ENCODE measurements at places on chromosomes 4 and X.

GRCh38 chr4:72330381-72330780 lies 238.6 kb downstream of the ADAMTS3 start:
- no peak for DNase-seq

GRCh38 chrX:53155512-53156206 lies 61.7 kb downstream of the KANTR start:
- DNase-seq = peak; percentile 7

- DNase-seq = no peak
Measured at GRCh38 chr4:173685831-173686210, 155.8 kb upstream of the HAND2 start.

DNA sequence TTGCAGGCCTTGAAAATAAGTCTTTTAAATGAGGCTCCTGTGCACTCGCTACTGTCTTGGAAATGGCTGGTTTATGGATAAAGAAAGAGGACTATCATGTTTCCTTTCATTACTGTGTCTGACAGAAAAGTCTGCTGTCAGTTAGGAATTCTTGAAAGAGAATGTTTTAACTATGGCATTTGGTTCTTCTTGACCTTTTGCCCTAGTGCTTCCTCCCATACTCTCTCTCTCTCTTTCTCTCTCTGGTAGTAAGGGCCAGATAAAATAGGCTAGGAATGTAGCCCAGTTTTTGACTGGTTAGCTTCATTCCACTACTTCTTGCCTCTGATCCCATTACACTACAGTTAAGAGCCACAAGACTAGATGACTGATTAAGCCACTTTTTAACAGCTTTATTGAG lies 29.8 kb downstream of the YY2 start:
- no peak for DNase-seq

DNA sequence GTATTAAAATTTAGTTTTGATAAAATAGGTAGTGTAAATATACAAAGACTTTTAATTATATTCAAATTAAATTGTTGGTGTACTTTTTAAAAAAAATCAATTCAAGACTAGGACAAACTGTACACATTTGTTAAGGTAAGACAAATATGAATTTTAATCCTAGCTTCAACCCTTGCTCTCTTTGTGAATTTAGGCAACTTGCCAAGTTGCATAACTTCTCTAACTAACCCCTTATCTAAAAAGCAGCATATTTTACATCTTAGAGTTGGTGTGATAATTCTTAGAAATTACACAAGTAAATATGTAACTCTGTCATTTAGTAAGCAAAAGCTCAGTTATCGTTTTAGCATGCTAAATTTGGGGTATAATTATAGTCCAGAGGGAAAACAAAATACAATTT lies 78.1 kb upstream of the FSTL5 start:
- DNase-seq = peak; percentile 61

DNA sequence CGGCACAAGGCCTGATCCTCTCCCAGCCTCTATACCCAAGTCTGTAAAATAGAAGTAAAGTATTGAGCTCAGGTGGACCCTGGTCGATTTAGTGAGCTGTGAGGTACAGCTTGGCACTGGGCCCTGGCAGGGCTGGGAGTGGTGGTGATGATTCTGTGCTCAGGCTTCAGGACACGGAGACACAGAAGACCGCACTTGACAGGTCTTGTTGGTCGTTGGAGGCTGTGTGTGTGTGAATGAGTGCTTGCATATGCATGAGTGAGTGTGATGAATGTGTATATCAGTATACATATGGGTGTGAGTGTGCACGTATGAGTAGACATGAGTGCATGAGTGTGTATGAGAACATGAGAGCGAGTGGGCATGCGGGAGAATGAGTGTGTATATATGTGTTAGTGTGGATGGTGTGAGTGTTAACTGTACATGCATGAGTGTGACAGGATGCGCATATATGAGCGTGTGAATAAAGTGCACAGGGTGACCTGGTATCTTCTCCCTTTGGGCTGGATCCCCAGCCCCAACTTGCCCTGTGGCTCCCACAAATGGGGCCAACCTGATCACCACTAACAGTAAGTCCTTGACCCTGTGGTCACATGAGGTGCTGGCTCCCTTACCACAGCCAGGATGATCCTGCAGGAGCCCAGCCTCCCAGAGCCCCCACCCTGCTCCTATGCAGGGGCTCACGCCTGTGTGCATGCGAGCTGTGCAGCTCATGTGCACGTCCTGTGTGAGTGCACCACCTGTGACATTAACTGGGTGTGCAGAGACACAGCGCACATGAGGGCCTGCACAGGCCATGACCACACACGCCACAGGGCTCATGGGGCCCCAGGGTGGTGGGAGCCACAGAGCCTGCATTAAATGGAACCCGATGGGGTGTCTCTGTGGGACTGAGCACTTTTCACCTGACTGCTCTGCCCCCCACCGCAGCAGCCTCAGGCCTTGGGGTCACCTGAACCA lies 20.8 kb downstream of the SH3BP2 start:
- DNase-seq = no peak

- no peak for DNase-seq
Measured at GRCh38 chr4:26824667-26825066, 36.0 kb upstream of the STIM2 start.

DNA sequence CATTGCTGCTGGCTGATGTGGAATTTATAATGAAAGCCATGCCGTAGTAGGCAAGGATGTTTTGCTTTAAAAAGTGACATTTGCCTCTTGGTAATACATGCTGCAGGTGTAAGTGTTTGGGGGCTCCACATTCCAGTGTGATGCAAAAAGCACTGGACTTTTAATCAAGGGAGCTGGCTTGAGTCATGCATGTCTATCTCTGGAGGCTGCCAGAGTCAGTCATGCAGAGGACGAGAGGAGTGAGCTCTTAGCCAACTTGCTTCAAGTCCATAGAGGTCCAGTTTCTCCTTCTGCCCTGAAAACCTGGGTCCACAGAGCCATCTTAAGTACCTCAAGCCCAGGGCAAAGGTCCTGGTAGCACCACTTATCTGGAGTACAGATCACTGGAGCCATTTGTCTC lies 11.6 kb upstream of the CXCL13 start:
- no peak for DNase-seq

- peak; percentile 35 for DNase-seq
Measured at GRCh38 chrX:71996136-71996535, 85.5 kb downstream of the NHSL2 start.

DNA sequence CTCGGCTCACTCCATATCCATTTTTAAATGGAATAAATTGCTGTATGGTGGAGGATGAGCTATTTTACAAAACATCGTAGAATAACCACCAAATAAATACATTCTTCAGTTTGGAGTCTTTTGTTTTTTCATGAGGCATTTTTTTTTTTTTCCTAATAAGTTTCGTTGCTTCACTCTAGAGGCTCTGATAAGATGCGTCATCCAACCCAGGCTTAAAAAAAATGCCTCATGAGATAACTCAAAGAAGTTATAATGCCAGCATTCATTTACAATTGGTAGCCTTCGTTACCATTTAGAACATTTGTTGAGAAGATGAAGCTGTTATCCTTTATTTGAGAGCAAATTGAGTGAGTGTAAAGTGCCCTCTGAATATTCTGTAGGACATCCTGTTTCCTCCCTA lies 172.2 kb upstream of the CENPE start:
- DNase-seq = no peak

DNA sequence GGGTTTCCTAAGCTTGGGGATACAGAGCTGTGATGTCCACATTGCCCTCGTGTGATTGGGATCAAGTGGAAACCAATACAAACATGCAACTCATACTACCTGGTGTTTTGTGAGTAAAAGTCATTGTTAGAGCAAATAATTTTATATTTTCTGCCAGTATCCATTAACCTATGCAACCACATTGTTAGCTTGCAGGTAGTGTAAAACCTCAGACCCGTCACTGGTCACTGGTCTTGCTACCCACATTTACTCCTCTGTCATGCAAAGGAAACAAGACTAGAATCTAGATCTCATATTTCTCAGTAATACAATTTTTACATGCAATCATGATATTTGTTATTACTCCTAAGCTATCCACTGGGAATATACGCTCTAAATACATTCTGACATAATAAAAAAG lies 324.3 kb upstream of the NDST4 start:
- no peak for DNase-seq

DNA sequence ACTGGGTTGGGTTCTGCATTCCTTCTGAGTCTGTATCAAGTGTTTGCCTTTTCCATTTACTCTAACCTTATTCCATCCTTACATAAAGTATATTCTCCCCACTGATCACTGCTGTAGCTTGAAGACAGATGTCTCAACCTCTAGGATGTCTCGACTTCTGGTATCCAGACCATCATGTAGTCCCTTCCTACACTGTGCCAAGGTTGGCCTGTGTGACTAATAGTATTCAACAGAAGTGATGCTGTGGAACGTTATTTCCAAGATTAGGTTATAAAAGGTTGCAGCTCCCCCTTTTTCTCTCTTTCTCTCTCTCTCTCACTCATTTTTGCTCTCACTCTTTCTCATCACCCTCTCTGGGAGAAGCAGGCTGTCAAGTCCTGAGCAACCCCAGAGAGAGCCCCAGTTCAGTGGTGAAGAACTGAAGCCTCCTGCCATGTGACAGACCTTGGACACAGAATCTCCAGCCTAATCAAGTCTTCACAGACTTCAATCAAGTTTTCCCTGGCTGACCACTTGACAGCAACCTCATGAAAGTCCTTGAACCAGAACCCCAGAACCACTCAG lies 75.4 kb downstream of the PRDM5 start:
- DNase-seq = no peak

DNA sequence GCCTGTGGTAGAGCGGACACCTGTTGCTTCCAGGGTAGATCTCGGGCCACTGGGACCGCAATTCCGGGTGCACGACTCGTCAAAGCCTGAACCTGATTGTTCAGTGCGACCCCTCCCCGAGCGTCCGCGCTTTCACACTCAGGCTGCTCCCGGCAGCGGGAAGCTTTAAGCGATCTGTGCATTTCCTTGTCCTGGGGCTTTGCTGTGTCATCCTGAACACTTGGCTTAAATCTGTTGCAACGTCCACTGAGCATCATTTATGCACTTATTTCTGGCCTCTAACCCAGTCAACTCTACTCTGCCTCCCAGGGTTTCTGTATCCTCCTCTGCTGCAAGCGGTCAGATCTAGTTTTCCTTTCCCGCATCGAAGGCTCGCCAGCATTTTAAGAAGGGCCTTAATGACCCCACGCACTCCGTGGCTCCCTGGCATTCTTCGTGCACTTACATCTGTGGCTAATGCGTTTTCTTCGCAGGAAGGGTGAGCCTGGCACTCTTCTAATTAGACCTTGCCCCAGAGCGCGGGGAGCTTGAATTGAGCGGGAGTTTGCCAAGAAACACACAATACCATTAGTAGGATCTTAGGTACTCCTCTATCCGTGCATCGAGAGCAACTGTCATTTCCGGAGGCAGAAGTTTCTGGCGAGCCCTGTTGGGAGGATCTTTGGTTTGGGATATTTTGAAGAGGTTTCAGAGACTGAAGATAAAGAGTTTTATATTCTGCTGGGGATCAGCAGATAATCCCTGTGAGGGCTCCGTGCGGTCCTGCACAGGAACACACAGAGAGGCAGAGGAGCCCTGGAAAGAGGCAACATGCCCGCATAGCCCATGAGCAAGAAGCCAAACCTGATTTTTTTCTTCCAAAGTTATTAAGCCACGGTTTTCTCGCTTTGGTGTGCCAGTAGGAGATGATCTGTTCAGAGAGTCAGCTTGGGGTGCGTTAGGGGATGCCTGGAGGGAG lies 654 bp upstream of the DDIT4L start:
- peak; percentile 2 for DNase-seq

- DNase-seq = no peak
Measured at GRCh38 chr4:53813998-53814397, 222.7 kb upstream of the LNX1 start.

GRCh38 chr4:88191404-88191803 lies 33.0 kb upstream of the ABCG2 start:
- no peak for DNase-seq

DNA sequence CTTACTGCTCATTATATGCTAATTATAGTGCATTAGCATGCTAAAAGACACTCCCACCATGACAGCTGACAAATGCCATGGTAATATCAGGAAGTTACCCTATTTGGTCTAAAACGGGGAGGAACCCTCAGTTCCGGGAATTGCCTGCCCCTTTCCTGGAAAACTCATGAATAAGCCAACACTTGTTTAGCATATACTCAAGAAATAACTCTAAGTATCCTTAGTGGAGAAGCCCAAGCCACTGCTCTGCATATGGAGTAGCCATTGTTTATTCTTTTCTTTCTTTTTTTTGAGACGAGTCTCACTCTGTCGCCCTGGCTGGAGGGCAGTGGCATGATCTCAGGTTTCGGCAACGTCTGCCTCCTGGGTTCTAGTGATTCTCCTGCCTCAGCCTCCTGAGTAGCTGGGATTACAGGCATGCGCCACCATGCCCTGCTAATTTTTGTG lies 15.5 kb downstream of the NUDT6 start:
- DNase-seq = no peak

DNA sequence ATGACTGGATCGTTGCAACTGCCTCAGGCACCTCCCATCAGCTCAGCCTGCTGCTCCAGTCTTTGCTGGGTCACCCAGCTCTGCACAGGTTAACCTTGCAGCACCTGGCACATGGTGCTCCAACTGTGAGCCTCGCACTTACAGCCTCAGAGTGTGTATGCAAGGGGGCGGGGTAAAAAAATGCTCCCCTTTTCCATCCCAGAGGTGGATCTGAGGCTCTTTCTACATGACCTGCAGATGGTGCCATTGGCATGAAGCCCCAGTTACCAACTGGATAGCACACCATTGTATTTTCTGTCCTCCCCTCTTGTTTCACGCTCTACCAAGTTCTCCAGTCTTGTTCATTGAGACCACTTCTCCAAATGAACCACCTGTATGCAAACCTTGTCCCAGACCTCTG lies 46.2 kb upstream of the TRPC3 start:
- peak; percentile 9 for DNase-seq

GRCh38 chr4:110867251-110867960 lies 244.5 kb upstream of the PITX2 start:
- no peak for DNase-seq

DNA sequence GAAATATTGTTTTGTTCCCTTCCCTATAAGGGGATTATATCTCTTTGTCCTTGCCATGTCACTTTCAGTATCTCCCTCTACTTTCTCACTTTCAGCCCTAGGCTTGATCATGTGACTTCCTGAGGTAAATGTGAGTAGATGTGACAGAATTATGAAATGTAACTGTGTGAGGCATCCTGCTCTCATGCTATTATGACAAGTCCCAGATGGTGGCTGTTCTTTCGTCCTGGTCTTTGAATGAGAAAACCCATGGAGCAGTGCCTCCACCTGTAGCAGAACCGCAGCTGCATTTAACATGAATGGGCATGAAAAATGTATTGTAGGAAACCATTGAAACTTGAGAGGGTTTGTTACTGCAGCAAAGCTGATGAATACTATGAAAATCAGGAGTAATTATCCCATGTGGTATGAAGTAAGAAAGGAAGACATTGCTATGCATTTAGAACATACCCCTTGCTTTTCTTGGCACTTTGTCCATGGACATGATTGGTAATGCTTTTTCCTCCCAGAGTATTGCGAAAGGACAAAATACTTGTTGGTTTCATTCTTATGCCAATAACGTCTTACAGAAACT lies 202.2 kb upstream of the GPRIN3 start:
- peak; percentile 7 for DNase-seq
